ENCODE measurements at places on chromosomes 11 and 22. TPM values are rescaled to one million over a fixed set of nuclear protein-coding genes. Genes with fewer than 3 reads are reported as not detected.

The NXPE1 gene
- not detected for total RNA-seq

The ZBED5 gene
- total RNA-seq, result 31.0 TPM

The CNIH2 gene
- 0.21 TPM for total RNA-seq

The CFAP300 gene
- 0.96 TPM for total RNA-seq

The IRAG1 gene
- total RNA-seq, result 0.21 TPM

The NLRX1 gene
- 15.0 TPM for total RNA-seq

The PLAAT5 gene
- 0.14 TPM for total RNA-seq

The NAALAD2 gene
- 0.88 TPM for total RNA-seq

The RASGRP2 gene
- 0.41 TPM for total RNA-seq

The MED19 gene
- 26.8 TPM for total RNA-seq

The ATL3 gene
- total RNA-seq, result 42.6 TPM

The LRRC32 gene
- 3.9 TPM for total RNA-seq

The CCDC116 gene
- not detected for total RNA-seq

The HEPHL1 gene
- total RNA-seq, result not detected

The CD3D gene
- total RNA-seq, result not detected

The NFAM1 gene
- 0.07 TPM for total RNA-seq

The PIH1D2 gene
- total RNA-seq, result 1.4 TPM

The KDM4E gene
- not detected for total RNA-seq

The CREB3L1 gene
- total RNA-seq, result 4.5 TPM

The CALCA gene
- total RNA-seq, result 6.0 TPM

The ART1 gene
- total RNA-seq, result not detected

The CST6 gene
- 59.8 TPM for total RNA-seq

The TOB2 gene
- total RNA-seq, result 36.1 TPM

The KRTAP5-7 gene
- total RNA-seq, result not detected

The LAMTOR1 gene
- 201 TPM for total RNA-seq

The ADM2 gene
- total RNA-seq, result 29.0 TPM

The MS4A12 gene
- not detected for total RNA-seq

The MRGPRE gene
- 1.7 TPM for total RNA-seq

The NEU3 gene
- 7.9 TPM for total RNA-seq

The CEP164 gene
- 27.5 TPM for total RNA-seq

The DEAF1 gene
- 63.0 TPM for total RNA-seq

The SMIM38 gene
- total RNA-seq, result not detected

The OR52H1 gene
- total RNA-seq, result 0.75 TPM

The INS gene
- not detected for total RNA-seq

The SHANK2 gene
- 12.5 TPM for total RNA-seq

The NUP160 gene
- 20.4 TPM for total RNA-seq

The WNT11 gene
- 0.21 TPM for total RNA-seq

The CTTN gene
- total RNA-seq, result 324 TPM

The RAB38 gene
- total RNA-seq, result 7.3 TPM

The TUBA8 gene
- 2.2 TPM for total RNA-seq

The MUC5AC gene
- total RNA-seq, result not detected

The FAM118A gene
- 15.3 TPM for total RNA-seq

The ZNHIT2 gene
- total RNA-seq, result 21.3 TPM

The POU2AF2 gene
- total RNA-seq, result not detected
